ENCODE measurements at places on chromosomes 5 and 9.
A peak's percentile ranks its signal among the peaks of the same experiment; 100 is the strongest.

- DNase-seq = no peak
Measured at GRCh38 chr5:158888206-158888605, 211.5 kb downstream of the EBF1 start.

DNA sequence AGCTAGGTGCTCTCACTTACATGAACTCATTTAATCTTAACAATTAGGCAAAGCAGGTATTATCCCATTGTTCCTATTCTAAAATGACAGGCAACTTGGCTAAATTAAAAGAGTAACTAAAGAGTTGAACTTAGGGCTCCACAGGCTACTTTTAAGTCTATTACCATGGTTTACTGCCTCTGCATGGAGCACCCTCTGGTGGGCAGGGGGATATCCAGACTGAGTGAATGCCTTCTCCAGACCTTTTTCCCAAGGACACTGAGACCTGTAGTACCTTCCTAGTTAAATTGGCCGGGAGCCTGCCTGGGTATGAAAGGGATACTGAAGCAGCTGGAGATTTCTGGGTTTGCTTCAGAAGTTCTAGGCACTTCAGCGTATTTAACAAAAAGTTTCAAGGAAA lies 238.1 kb downstream of the ELAVL2 start:
- no peak for DNase-seq

DNA sequence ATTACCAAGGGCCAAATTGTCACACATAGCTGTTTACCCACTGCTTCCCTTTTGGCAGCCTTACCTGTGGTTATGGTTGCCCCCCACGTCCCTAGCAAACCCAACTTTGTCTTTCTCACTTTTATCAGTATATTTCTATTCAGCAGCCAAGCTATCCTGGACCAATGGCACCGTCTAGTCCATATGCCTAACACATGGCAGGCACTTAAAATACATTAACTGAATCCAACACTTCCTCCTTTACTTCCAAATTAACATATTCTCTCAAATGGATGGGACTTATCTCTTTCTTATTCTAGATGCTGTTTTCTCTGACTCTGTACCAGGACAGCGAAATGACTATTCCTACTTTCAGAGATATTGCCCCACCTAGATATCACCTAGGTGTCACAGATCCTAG lies 50.9 kb upstream of the SLC44A1 start:
- no peak for DNase-seq

DNA sequence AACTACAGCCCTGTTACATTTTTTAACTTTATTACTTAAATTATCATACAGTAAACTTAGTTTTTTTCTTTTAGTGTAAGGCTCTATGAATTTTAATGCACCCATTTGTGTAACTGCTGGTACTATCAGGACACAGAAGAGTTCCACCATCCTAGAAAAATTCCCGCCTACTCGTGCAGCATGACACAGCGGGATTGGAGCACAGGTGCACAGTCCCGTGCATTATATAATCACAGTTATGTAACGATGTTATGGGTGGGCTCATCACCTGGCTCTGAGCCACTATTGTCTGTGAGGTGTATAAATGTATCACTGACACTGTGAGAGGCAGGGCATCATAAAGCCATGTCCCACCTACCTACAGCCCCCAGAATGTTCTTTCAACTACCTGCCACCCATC lies 80.7 kb downstream of the DRD1 start:
- DNase-seq = no peak

- DNase-seq = no peak
Measured at GRCh38 chr9:37639841-37640240, 10.9 kb upstream of the FRMPD1 start.

DNA sequence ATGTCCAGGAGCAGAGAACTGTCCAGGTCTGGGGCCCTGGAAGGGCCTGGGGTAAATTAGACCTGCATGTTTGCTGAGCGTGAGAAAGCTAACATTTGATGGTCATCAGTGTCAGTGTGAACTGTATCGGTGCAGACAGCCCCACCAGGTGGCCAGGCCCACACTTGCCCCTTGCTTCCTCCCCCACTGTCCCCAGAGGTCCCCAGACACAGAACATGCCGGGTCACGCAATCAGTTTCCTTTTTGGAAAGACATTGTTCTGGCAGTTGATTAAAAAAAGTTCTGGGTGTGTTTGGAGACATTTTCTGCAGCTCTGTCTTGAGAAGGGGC lies 1.5 kb downstream of the NKD2 start:
- DNase-seq = no peak

- DNase-seq = peak; percentile 55
Measured at GRCh38 chr9:100352727-100353505, at the start of gene TEX10. Gene TEX10, minus strand, starts transcription at chr9:100352942. Its CDS starts 3,579 bp downstream, at chr9:100349363.

DNA sequence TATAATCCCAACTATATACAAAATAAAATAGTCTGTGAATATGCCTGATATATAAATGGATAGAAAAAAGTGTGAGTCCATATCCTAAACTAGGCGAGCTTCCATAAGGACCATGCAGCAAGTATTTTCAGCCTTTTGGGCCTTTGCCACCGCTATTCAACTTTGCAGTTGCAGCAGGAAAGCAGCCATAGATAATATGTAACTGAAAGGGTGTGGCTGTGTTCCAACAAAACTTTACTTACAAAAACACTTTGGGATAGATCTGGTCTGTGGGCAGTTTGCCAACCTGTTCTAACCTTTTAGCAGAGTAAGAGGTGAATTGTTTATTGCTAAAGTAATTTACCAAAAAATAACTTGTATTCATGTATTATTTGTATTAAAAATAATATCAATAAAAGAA lies 127.8 kb upstream of the GPR151 start:
- DNase-seq = no peak

- DNase-seq = no peak
Measured at GRCh38 chr9:21611891-21612290, 129.8 kb upstream of the IFNE start.

DNA sequence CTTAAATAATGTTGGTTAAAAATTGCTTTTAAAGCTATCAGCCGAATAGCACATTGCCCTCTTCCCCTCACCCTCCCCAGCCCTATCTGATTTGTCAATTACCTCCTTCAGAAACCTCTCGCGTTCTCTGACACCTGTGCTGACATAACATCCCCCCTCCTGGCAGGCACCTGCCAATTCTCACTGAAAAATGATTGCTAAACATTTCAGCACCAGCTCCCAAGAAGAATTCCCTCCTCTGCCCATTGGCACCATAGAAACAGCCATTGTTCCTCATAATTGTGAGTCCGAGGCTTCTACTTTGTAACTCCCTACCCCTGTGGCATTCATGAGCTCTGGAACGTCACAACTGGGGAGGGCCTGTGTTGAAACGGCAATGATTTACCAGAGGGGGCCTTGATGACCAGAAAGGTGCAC lies 20.2 kb downstream of the CDH6 start:
- DNase-seq = no peak

DNA sequence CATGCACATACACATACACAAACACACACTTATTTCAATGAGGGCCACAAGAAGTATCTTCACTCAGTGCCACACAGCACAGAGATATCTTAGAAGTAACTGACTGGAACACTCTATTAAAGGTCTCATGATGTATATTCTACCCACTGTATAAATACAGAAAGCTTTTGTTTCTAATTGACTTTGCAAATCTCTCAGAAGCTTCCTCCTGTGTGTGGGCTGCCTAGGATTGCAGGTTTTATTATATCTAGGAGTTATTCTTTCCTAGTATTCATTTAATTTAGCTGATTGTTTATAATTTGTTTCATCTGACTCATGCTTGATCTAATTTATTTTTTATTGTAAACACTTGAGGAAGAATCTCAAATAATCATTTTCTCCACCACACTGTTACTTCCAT lies 262.4 kb upstream of the ACTBL2 start:
- DNase-seq = no peak

- no peak for DNase-seq
Measured at GRCh38 chr9:96383165-96383942, at the start of gene SLC35D2. Gene SLC35D2, minus strand, starts transcription at chr9:96383711. Its CDS starts 77 bp downstream, at chr9:96383634.

DNA sequence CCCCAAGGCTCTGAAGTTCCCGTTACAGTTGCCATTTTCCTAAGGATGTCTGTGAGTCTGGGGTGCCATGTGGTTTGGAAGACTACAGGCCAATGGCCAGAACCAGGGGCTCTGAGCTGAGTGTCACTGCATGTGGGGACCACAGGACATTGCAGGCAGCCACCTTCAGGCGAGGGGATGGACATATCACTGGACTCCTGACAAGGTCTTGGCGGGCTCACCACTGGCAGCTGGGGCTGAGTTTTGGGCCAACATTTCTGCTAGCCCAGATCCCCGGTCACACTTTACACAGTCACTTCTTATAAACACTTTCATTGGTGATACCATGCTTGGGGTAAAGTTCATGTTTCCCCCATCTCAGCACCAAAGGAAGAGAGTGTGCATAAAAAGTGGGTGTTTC lies 109.8 kb downstream of the RASGRF2 start:
- DNase-seq = no peak

DNA sequence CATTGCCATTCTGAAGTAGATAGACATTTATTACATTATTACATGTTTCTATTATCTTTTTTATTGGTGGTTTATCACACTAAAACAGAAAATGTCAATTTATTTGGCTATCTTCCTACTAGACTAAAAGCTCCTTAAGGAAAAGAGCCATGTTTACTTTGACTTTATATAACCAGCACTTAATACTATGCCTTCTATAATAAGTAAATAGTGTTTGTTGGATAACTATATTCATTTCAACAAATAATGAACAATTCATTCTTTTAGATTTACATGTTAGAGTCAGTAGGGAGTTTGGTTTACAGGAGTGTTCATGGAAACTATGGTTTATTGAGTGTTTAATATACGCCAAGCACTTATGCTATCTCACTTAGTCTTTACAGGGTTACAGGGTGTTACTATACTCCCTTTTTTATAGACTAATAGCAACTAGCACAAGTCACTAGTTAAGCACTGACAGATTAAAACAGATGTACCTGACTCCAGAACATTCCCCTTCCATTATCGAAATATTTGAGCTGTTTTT lies 7.3 kb downstream of the PPIP5K2 start:
- DNase-seq = no peak

DNA sequence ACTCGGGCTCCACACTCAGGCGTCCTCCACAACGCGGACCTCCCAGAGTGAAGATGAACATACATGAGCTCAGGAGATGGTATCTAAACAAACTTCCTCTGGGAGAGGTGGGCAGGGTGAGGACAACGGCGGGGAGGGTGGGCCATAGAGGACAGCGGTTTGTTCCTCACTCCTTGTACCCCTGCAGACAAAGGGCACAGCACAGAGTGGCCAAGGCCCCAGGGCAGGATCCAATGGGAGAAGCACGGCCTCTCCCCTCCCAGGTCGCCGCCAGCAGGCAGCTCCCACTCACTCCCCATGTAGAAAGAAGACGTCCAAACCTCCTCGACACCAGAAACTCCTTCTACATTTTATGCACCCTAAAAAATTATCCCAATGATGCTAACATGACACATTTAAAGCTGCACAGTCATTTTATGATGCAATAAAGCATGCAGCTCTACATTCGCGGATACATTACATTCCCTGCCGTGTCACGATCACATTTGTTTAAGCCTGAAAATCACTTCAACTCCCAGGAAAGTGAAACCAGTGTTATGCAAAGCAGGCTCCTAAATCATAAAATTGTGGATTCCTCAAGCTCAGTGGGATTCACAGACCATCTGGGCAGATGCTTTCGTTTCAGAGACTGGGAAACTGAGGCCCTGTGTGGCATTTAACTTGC lies 87.5 kb upstream of the SARDH start:
- peak; percentile 16 for DNase-seq

GRCh38 chr9:71767163-71767775 lies 1.0 kb downstream of the CEMIP2 start:
- DNase-seq = no peak

GRCh38 chr5:50963971-50964745 lies 297.7 kb downstream of the PARP8 start:
- no peak for DNase-seq

DNA sequence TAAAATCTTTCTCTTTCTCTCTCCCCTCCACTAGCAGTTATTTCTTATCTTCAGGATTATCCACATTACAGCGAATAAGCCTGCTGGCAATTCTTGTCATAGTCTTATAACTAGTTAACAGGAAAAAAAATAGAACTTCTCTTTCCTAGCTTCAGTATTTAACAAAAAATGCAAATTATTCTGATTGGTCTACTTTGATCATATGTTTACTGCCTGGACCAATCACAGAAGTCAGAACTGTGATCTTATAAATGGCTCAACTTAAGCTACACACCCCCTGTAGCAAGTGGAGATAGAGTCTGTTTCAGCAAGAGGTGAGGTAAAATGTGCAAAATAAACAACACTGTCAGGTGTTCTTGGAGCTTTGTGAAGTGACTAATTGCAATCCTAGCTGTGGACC lies 389.4 kb upstream of the TUSC1 start:
- no peak for DNase-seq

- no peak for DNase-seq
Measured at GRCh38 chr5:38734353-38734752, 111.5 kb upstream of the OSMR start.

GRCh38 chr5:44160369-44160768 lies 228.9 kb downstream of the FGF10 start:
- DNase-seq = no peak

DNA sequence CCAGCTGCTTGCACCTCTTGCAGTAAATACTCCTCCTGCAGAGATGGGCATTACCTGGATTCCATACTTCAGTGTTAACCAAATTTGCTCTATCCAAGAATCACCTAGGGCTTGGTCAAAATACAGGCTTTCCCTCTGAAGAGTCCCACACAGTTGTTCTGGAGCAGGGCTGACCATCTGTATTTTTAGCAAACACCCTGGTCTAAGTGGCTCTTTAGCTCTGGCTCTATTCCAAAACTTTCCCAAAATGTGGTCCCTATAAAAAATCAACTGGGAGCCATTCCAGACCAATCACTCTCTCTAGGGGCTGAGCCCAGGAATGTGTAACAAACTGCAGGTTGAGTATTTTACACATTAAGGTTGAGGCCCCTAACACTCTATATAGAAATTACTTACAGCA lies 153.7 kb downstream of the SPOCK1 start:
- DNase-seq = no peak

- peak; percentile 38 for DNase-seq
Measured at GRCh38 chr5:154811653-154812465, 38.5 kb downstream of the FAXDC2 start.

DNA sequence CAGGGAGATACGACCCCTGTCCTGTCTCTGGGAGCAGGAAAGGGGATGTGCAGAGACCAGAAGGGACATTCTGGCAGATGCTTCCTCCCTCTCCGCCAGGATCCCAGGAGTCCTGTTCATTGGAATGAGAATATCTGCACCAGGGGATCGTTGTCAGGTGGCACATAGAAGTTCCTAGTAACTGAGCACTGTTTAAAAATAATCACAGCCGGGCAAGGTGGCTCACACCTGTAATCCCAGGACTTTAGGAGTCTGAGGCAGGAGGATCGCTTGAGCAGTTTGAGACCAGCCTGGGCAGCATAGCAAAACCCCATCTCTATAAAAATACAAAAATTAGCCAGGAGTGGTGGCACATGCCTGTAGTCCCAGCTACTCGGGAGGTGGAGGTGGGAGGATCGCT lies 12.3 kb downstream of the SARDH start:
- DNase-seq = no peak
